ENCODE measurements at places on chromosomes 4 and X.

DNA sequence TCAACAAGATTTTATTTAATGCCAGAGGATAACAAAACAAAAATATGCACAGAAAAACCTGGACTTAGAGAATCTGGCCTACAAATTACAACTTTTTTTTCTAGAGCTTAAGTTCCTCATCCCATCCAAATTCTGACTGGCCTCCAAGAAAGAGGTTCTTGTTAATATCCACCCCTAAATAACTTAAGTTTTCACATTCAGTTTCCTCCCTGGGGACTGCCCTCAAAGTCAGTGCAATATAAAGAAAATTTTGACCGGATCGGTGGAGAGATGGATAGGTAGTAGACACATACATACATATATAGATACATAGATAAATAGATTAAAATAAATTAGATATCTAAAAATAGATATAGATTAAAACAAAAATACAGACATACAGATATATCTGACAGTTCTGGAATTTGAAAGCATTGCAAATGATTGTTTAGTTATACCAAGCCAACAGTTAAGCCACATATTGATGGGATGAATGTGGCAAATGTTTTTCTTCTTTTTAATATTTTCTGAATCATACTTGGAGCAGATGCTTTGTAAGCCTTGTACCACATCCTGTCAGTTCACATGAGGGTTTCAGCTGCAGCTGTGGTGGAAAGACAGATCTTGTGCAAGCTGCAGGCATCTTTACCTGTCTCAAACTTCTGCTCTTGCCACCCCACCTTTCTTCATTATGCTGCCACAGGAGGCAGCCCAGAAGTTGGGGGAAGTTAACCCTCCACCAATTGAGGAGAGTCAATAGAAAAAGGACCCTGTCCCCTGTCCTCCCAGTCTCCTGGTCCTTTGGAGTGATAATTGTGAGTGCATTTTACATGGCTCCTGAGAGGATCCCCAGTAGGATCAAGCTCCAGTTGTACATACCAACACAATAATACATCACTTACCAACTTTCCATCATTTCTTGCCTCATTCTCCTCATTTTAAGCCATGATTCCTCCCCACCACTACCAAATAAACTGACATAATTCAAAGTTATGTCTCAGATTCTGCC is 58.5 kb upstream of the PRDM8 start:
- DNase-seq, result no peak

DNA sequence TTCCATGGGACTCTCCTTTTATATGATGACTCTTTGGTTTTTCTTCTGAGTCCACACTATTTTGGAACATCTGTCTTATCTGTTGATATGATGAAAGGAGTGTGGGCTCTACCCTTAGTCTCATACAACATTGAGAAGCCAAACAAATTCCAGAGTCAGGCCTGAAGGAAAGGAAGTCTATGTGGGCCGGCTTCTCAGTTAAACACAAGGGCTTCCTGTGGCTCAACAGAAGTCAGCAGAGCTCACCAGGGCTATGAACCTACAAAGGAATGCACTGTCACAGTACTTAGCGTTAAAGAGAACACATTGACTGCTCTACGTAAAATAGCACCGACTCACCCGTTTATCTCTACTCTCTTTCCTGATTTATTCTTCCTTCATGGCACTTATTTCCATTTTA is 641.0 kb upstream of the FRG1 start:
- DNase-seq, result no peak

DNA sequence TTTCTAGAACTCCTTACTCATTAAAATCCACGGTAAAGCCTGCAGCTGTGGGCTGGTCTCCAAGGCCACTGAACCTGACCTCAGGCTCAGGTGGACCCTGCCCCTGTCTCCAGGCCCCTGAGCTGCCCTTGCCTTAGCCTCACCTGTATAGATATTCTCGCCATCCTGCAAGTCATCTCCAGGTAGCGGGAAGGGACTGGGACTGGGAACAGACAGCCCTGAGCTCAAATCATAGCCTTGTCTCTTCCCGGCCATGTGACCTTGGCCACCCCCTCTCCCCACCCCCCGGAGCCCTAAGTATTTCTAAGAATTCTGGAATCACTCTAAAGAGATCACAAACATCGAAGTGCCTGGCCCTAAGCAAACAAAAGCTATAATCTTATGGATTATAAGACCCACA is 17.7 kb downstream of the ABLIM2 start:
- DNase-seq, result no peak

DNA sequence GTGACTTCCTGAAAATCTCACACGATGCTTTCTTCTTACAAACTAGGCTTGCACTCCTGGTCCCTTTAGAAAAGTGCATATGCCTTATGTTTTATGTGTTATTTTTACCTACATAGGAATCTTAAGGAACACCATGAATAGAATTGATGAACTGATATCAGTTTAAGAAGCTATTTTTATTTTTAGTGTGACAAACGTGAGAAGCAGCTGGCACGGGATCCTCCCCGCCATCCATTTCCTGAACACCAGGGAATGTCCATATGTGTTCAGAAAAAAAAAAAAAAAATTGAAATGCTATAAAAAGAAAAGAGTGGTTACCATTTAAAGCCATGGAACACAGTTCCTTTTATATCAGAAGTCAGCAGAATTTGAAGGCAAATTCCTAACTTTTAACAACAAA is 1096.1 kb upstream of the PRKX start:
- DNase-seq, result no peak

DNA sequence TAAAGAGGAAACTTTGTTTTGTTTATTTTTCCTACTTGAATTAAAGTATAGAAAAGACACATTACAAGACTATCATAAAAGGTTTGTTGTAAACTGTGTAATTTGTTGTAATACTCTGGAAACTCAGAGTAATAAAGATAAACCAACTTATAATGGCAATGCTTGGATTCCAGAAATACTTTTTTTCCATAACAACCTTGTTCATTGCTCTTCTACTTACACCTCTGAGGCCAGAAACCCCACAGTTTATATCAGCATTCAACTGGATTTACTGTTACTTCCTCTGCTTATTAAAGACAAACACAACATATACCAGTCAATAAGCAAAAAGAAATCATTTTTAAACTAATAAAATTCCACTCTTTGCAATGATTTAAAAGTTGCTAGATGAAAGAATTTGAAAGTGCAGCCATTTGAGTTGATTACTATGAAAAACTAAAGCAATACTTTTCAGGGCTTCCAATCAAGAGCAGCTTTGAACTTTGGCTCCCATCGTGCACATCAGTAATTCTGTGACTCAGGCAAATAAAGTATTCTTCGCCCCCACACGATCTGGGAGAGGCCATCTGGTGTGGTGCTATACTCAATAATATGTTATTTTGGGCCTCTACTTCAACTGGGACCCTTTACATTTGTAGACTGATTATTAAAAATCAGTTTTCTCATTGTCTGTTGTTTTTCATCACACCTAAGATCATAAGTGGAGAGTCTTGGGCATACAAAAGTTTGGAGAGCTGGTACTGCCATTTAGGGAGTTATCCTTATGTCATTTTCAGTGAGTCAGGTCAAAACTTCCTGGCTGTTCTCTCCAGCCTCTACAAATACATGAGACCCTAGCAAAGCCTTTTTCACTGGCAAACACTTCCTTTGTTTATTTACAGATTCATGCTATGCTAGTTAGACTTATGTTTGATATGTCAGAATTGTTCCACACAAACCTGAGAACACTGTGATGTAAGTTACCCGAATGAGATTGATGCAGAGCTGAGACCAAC is 20.5 kb downstream of the DDIT4L start:
- no peak for DNase-seq

- no peak for DNase-seq
Observed at GRCh38 chrX:44667771-44668170, 125.1 kb upstream of the FUNDC1 start.

DNA sequence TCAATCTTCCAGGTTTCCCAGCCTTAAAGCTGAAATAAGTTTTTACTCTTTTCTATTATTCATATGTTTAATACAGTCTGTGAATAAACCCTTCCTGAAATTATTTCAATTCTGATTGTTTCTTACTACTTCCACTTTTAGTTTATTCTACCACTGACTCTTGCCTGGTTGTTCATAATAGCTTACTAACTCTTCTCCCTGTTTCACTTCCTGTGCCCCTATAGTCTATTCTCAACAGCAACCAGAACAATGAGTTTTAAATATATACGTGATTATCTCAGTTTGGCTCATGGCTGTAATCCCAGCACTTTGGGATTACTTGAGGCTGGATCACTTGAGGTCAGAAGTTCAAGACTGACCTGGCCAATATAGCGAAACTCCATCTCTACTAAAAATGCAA is 408.0 kb upstream of the SPOCK3 start:
- no peak for DNase-seq

DNA sequence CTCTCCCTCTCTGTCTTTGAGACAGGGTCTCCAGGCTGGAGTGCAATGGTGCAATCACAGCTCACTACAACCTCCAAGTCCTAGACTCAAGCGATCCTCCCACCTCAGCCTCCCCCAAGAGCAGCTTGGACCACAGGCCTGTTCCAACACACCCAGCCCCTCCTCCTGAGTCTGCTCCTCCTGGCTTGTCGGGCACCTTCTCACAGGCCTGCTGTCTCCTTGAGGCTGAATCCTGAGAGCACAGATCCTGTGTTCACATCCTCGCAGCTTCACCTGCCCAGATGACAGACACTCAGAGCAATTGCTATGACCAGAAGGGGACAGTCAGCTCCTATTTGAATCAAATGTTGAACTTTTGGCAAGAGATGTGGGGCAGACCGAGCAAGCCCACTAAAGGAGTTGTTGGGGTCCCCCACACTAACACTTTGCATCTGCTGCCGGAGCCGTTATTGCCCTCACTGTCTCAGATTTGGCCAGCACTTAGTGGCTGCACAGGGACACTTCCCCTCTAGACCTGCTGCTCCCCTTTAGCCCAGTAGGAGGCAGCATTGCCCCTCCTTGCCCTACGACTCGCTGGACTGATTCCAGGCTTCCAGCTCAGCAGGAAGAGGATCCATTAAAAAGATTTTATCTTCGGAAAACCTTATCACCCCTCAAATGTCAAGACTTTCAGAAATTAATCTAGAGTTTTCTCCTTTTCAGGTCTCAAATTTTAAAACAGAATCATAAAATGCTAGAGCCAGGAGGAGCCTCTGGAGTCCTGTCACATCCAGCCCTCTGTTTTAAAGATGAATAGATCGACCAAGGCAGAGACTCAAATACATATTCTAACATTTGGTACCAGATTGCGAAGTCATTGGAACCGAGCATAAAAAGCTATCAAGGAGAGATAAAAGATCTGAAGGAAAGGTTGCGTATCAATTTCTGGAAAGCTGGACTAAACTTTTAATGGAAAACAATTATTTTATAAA is 113.7 kb downstream of the USP46 start:
- DNase-seq, result peak; percentile 29

DNA sequence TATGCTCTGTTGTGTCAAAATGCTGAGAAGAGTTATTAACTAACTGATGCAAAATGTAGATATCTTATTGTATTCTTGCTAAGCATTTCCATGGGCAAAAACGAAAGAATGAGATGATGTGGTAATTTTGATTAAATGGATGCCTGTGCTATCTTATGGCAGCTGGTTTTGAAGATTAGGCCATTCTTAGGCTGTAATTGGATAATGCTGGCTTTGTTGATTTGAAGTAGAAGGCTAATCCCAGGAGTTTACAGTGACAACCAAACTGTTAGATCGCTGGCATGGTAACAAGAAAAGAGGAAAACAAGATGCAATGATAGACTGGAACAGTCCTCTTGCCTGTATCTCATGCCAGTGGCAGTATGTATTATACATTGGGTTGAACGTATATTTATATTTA is 74.1 kb upstream of the WDR44 start:
- no peak for DNase-seq

- DNase-seq, result no peak
Observed at GRCh38 chr4:110533590-110533910, 57.6 kb downstream of the ENPEP start.

GRCh38 chr4:40908702-40909362 is 159.1 kb downstream of the NSUN7 start:
- DNase-seq, result peak; percentile 43

DNA sequence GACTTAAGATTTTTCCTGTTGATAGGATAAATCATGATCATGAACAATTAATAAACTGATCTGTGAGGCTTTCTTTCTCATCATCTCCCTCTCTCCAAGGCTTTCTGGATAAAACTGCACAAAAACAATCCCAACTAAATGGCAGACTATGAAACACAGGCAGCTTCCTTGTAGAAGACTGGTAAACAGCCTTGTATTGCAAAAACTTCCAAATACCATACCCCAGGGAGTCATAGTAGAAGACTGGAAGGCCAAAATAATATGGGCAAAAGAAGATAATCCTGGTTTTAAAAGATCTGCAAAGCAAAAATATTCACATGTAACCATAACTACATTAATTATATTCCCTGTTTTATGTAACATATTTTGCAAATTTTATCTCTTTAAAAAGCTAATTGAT is 113.0 kb downstream of the ANAPC10 start:
- no peak for DNase-seq

DNA sequence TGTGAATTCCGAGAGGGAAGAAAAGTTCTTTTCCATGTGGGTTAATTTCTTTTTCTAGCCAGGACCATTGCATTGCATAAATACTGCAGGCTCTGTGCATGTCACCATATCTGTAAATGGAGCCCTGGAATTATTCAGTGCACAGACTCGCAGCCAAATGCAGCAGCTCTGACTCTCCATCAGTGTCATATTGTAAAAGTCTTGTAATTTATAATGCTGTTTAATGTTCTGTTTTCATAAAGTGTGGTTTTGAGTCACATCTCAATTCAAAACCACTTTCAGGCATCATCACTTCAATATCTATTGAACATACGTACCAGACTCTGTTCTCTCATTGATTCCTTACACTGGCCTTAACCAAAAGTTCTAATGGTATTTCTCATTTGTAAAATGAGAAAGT is 193.9 kb upstream of the RPL34 start:
- no peak for DNase-seq

Data from stimulated activated CD4-positive, alpha-beta T cell treated with anti-CD3 and anti-CD28 coated beads, Interleukin-15, amount 100 ng/mL, for 1 hour (primary cell).